NCI-H526 (cell line): ENCODE measurements at places on chromosomes 2 and 18.

GRCh38 chr2:127166231-127166860, 53.8 kb downstream of the CYP27C1 start:
- DNase-seq = no peak

DNA sequence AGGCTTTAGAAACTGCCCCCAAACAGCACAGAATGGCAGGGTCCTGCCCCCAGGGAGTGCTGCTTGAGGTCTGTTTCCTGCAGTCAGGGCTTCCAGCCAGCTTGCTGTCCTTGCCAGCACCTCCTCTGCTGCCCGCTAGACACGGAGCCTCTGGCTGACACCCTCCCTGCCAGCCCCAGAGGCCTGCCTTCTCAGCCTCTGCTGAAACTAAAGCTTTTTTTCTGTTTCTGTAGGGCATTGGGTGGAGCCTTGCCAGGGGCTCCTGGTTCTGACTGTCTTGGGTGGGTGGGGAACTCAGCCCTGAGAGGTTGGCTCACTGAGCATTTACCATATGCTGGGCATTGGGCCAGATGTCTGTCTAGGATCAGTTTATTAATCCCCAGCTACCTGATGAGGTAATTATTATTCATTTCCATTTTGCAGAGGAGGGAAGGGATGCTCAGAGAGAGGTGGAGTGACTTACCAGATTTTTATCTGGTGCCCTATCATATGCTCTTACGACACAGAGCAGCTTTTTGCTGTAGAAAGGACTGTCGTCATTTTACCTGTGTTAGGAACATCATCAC, 35.4 kb downstream of the INPP4A start:
- DNase-seq = no peak

DNA sequence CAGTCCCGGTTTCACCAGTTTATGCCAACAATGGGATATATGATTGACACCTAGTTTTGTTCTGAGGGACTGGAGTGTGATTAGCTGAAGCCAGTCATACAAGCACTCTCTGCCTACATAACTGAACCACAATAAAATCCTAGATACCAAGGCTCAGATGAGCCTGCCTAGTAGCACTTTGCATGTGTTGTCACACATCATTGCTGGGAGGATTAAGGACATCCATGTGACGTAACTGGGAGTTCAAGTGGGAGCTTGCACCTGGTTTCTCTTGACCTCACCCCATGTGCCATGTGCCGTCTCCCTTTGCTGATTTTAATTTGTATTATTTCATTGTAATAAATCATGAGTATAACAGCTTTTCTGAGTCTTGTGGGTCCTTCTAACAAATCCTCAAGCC, 90.3 kb downstream of the TMEM163 start:
- DNase-seq = peak; percentile 9

DNA sequence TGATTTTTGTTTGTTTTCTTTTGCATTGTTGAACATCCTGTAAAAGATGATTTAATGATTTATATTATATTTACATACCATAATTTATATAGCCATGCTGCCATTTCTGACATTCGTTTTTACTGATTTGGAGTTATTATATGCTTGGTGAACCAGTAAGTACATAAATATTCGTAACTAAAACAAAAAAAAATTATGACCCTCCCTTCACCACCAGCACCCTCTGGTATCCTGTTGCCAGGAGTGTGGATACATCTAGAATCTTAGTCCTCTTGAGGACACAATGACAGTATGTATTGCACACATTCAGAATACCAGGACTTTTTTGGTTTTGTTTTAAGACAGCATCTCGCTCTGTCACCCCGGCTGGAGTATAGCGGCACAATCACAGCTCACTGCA, 43.9 kb upstream of the B3GNT7 start:
- no peak for DNase-seq

DNA sequence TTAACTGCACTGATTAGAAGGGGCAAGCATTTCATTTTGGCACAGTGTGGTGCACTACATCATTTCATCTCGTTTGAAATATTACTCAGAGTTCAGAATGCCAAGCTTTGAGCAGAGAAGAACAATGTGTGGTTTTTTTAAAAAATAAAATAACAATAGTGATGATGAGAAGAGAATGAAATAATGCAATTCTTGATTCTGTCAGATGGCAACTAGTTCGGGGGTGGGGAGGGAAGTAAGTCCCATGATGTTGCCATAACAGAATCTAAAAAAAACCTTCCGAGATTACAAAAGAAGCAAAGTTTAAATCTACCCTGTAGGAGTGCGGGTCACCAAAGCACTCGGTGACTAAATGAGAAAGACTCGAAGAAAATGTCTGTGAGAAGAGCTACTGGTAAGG, 490.4 kb downstream of the NR4A2 start:
- no peak for DNase-seq

DNA sequence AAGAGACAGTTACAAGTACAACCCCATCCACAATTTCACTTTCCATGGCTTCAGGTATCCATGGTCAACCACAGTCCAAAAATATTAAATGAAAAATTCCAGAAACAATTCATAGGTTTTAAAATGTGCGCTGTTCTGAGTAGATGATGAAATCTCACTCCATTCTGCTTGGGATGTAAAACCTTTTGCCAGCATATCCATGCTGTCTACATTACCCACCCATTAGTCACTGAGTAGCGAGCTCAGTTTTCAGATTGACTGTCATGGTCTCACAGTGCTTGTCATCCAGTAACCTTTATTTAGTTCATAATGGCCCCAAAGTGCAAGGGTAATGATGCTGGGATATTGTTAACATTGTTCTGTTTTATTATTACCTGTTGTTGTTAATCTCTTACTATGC, 40.5 kb downstream of the SMAD4 start:
- no peak for DNase-seq
